GM06990 (cell line): ENCODE measurements at places on chromosomes 4 and X.

GRCh38 chr4:22988526-22988925 lies 295.8 kb downstream of the GBA3 start:
- DNase-seq: no peak

DNA sequence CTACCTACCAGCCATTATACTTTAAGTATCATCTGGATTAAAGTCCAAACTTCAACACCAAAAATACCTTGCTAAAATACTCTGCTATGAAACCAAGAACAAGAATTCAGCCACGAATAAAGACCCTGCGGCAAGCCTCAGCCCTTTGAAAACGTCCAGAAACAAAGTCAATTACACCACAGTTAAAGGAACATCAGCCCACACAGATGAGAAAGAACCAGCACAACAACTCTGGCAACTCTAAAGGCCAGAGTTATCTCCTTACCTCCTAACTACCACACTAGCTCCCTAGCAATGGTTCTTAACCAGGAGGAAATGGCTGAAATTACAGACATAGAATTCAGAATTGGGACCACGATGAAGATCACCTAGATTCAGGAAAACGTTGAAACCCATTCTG lies 23.4 kb downstream of the ABCB7 start:
- no peak for DNase-seq

DNA sequence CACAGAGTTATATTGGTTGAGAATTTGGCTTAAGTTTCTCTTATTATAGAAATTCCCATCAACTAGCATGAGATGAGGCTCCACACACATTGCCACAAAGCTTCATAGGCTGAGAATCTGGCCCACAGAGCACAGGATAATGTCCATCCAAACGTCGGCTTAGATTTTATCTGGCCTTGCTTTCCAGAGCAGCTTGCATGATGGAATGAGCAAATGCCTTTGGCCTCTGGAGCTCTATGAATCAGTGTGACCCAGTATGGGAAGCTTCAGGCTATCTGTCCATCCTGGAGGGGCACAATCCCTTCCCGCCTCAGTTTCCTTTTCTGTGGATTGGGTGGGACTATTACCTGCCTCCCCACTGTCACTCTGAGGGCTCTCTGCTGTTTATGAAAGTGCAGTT lies 131.5 kb upstream of the NDP start:
- no peak for DNase-seq

DNA sequence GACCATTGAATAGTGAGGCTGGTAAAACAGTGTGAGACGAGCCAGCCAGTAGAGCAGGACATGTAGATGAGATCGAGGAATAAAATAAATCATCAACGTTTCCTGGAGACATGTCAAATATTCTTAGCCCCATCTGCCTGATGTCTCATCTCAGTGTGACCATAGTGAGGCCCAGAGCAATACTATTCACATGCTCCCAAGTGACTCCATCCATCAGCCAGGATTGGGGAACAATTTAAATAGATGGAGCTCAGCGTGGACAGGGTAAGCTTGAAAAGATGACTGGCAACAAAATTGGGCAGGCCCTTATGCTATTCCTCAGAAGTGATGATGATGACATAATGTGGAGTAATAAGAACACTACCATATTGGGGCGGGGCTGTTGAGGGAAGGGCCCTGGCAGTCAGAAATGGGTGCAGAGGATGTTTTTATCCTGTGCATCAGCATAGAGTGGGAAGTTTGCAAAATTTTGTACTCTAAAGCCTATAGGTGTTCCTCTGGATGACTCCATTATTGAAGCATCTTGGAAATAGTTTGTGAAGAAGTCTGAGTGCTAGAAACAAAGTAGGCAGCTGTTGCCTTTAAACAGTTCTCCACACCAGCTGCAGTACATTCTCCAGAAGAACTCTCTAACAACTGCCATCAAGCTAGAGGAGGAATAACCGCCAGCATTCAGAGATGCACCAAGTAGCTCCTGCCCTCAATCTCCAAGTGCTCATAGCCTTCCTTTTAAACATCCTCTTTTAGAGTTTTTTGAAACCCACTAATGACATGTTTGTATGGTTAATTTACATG lies 333.0 kb downstream of the DCHS2 start:
- no peak for DNase-seq

GRCh38 chrX:24248042-24248441 lies 65.8 kb downstream of the SUPT20HL2 start:
- no peak for DNase-seq

DNA sequence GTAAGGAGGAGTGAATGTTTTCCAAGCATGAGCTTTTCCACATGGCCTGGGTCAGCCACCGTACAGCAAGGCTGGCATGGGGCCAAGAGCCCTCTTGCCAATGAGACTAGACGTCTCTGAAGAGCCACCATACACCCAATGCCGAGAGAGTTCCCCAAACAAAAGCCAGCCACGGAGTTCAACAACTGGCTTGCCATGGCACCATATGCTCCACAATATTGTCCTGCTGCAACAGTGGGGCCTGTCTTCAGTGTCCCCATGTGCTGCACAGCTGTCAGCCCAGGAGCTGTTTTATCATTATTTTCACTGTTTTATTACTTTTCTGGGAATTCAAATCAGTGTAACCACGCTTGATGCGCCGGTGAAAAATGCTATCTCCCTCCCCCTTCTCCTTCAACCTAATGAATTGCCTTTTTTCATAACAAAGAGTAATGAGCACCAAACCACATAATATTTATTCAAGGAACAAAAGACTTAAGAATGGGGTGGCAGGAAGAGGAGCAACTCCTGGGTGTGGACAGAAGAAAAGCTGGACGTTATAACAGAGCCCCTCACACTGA lies 18.4 kb downstream of the MAML3 start:
- no peak for DNase-seq

- DNase-seq: no peak
These were observed 583.8 kb upstream of the GALNT7 start for GRCh38 chr4:172584816-172585215.

GRCh38 chr4:110183643-110184042 lies 14.8 kb downstream of the ELOVL6 start:
- no peak for DNase-seq

DNA sequence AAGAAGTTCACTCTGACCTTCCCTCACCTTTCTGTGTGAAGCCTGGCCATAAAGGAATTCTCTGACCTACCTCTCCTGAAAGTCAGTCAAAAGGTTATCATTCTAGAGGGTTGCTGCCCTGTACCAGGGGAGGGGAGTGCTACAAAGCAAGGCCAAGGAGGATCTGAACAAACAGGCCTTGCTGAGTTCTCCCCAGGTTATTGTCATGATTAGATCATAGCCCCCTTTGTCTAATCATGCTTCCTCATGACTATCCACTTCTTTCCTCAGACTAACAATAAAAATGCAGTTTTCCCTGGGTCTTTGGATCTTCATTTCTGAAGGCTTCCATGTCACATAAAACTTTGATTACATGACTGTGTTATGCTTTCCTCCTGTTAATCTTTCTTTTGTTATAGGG lies 472.0 kb downstream of the IQCM start:
- DNase-seq: no peak

GRCh38 chr4:3321295-3321889 lies 28.6 kb downstream of the RGS12 start:
- DNase-seq: no peak

GRCh38 chr4:147923381-147923780 lies 191.5 kb downstream of the ARHGAP10 start:
- DNase-seq: no peak

GRCh38 chr4:6655924-6656323 lies 15.4 kb downstream of the MRFAP1 start:
- DNase-seq: no peak

- peak; percentile 49 for DNase-seq
These were observed at the start of gene FAM149A for GRCh38 chr4:186104114-186104889. Gene FAM149A, plus strand, starts transcription at chr4:186104704.

- no peak for DNase-seq
These were observed 146.2 kb upstream of the FAT4 start for GRCh38 chr4:125168531-125168930.

DNA sequence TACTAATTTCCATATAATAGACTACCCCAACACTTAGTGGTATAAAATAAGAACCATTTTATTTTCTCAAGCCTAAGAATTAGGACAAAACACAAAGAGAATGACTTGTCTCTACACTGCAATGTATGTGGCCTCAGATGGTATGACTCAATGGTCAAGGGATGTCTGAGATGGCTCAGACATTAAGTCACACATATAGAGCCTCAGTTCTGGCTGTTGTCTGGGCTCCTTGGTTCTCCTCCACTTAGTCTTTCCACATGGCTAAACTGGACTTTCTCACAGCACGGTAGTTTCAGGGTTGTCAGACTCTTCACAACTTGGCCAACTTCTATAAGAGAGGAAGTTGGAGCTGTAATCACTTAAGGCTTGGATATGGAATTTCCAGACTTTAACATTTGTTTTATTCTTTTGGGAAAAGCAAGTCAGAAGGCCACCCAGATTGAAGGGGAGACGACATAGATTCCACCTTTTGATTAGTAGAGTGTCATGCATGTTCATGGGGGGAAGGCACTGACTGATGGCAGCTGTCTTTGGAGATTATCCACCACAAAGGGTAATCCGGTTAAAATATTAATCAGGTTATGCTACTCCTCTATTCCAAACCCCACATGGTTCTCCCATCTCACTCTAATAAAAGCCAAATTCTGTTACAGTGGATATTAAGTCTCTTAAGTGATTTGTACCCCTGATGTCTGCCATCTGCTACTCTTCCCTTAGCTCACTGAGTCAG lies 9.4 kb downstream of the IL15 start:
- DNase-seq: no peak

DNA sequence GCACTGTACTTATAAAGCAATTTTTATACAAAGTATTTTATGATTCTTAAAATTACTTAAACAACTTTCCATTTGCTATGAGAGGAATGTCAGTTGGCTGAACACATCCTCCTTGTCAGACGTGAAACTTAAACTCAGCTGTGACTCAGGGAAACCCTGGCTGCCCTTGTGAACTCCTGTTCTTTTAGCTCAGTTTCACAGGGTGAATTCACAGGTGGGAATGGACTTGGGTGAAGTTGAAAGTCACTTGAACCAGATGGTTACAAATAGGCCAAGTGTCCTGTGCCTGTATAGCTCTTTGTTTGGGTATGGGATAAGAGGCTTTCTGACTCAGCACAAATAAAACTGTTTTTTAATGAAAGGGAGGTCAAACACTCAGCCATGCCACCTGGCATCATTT lies 67.4 kb upstream of the FAM47B start:
- DNase-seq: no peak

GRCh38 chr4:12411072-12411471 lies 982.4 kb upstream of the HS3ST1 start:
- no peak for DNase-seq

GRCh38 chrX:108018656-108019381 lies 26.0 kb upstream of the VSIG1 start:
- no peak for DNase-seq

GRCh38 chr4:166282081-166282770 lies 409.2 kb downstream of the TLL1 start:
- DNase-seq: no peak

GRCh38 chrX:107576392-107576791 lies 51.9 kb upstream of the PRPS1 start:
- no peak for DNase-seq

DNA sequence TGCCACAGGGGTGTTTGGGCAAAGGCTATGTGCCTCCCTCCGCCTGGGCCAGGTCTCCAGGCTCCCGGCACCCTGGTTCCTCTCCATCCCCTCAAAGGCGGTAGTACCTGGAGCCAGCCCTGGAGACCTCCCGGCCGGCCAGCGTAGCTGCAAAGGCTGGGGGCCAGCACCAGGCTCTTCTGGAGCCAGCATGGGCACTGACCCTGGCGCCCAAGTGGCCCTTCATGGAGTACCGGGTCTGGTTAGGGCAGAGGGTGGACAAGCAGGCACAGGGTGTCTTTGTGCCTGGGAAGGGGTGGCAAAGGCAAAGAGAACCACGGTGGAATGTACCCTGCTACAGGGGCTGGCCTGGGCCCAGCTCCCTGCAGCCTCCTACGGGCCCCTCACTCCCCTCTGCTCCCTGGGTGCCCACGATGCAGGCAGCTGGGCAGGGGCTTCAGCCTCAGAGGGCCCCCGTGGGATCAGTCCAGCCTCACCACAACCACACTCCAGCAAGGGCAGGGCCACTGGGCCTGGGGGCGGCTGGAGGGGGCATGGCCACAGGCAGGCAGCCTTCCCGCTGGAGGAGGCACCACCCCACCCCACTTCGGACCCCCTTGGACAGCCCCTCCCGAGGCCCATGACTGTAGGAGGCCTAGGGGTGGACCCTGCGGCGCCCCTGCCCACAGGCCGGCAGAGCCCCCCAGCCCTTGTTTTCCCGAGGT lies 112.9 kb upstream of the NKX1-1 start:
- DNase-seq: no peak

GRCh38 chrX:96407501-96407900 lies 277.1 kb upstream of the DIAPH2 start:
- DNase-seq: no peak

GRCh38 chr4:52106660-52107059 lies 55.6 kb downstream of the SPATA18 start:
- DNase-seq: no peak

DNA sequence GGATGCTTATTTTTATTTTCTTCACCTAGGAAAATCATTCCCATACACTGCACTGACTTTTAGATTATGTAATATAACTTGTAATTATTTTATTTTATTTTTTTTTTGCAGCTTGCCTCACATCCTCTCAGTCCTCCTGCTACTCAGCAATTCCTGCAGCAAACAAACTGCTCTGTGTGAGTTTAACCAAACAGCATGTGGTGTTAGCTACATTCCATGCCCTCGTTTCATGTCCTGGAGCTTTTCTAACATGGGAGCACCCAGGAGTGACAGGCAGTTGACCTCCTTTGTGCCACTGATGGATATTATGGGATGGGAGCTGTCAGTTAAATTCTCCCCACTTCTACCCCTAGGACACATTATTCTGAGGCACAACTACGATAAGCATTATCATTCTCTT lies 24.8 kb downstream of the CXCL1 start:
- DNase-seq: no peak

DNA sequence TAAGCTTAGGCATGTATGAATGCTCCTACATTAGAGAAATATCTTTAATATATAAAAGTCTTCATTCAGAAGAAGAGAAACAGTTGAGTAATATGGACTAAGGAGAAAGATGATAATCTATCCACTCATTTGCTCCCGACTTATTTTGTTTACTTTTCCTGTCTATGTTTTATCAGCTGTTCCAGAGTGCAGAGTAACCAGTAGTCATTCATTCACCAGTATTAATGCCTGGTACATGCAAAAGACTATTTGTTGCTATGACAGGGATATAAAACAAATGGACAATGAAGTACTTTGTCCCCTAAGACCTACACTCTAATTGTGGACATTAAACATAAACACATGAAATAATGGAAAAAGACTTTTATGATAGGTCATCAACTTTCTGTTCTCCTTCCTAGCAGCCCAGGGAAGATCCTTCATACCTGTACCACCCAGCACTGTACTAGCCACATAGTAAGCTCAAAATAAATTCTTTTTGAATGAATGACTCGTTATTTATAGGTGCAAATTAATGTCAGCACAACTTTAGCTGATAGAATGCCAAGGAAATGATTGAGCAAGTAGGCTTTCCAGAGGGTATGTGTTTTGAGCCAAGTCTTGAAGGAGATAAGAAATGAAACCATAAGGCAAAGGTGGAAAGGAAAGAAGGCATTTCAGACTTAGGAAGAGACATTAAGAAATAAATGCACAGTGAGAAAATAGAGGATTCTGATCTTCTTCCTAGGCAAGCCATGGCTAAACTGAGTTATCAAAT lies 45.0 kb upstream of the IL13RA1 start:
- no peak for DNase-seq
